ENCODE measurements at places on chromosomes 3 and 15.

GRCh38 chr3:170421111-170421641, 2.5 kb downstream of the CLDN11 start:
- no peak for DNase-seq

- peak; percentile 32 for DNase-seq
Observed at GRCh38 chr15:65054333-65055200, 9.4 kb downstream of the SLC51B start.

DNA sequence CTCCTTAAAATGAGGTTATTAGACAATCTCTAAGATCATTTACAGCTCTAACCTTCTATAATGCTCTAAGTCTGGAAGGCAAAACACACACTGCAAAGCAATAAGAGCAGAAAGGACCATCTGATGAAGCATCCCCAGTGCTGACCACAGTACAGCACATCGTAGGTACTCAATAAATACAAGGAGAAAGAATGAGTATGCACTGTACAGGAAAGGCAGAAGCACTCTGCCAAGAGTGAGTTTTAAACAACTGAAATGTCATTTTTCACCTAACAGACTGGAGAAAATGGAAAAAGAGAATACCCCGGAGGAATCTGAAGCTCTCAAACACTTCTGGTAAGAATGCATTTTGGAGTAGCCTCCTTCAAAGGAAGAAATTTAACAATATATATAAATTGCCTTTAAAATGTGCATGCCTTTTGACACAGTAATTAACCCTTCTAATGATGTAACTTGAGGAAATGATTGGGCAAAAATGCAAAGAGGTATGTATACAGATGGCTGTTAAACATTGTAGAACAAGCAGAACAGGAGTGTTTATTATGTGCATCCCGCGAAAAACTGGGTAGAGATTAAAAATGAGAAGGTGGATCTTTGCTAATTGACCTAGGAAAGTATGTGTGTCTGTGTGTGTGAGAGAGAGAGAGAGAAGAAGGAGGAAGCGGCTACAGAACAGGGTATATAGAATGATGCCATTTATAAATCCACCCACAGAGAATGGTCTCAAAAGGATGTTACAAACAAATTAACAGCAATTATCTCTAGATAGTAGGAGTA, 8.0 kb upstream of the OXTR start:
- no peak for DNase-seq

- no peak for DNase-seq
Observed at GRCh38 chr3:106265704-106266103, 396.9 kb upstream of the CBLB start.

- DNase-seq = no peak
Observed at GRCh38 chr3:107416886-107417285, 39.6 kb downstream of the CCDC54 start.

DNA sequence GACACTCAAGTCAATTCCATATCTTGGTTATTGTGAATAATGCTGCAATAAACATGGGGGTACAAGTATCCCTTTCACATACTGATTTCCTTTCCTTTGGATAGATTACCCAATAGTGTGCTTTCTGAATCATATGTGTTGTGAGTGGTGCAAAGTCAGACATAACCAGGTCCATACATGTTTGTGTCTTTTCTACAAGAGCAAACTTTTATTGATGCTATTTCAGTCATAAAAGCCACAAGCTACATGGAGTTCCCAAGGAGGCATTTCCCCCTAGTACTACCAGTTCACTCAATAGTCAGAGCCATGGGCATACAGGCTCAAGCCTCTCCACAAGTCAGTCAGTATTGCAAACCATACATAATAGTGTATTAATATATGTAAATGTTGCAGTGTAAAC, 10.1 kb downstream of the CEP63 start:
- DNase-seq = no peak

DNA sequence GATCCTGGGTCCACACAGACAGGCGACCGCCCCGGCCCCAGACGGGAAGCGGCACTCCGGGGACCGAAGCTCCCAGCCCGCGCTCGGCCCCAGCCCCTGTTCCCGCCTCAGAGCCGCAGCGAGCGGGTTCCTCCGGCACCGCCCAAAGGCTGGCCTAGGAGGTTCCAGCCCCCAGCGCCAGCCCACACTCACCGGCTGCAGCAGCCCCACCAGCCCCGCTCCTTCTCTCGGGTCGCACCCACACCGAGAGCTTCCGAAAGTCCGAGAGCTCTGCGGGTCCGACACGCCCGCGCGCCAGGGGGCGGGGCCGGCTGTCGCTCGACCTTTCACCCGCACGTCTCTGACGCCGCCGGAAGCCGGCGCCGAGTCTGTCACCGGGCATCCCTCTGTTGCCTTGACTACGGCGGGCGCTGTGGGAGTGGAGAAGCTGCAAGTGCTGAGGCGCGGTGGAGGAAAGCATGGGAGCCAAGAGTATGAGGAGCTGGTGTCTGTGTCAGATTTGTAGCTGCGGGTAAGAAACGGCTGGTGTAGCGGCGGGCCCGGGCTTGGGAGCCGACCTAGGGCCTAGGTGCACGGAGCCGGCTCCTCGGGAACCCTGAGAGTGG, at the start of the genes EFL1 and SAXO2:
EFL1 (minus strand) TSS at position 313 of the 605 bp plus-strand sequence. CDS start 956 bp downstream, outside the sequence.
SAXO2 (plus strand) TSS at position 397 of the 605 bp plus-strand sequence; CDS start at position 459, 62 bp downstream.
- DNase-seq = peak; percentile 89

GRCh38 chr3:190424108-190424477, 25.6 kb downstream of the TMEM207 start:
- no peak for DNase-seq

DNA sequence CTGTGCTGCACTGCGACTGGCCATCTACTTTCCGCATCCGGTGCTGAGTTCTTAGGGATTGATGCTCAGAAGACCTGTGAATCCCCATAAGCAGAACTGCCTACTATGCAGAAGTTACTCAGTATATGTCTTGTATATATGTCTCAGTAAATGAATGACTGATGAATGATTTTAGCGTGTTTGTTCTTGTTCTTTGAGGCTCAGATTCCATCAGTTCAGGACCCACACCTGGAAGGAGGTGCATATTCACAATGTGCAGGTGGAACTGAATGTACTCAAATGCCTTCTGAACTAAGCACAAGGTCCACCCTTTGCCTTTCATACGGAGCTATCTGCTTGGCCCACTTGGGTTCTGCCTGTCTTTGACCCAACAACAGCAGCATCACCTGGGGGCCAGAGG, 19.8 kb downstream of the TNFAIP8L3 start:
- DNase-seq = no peak

DNA sequence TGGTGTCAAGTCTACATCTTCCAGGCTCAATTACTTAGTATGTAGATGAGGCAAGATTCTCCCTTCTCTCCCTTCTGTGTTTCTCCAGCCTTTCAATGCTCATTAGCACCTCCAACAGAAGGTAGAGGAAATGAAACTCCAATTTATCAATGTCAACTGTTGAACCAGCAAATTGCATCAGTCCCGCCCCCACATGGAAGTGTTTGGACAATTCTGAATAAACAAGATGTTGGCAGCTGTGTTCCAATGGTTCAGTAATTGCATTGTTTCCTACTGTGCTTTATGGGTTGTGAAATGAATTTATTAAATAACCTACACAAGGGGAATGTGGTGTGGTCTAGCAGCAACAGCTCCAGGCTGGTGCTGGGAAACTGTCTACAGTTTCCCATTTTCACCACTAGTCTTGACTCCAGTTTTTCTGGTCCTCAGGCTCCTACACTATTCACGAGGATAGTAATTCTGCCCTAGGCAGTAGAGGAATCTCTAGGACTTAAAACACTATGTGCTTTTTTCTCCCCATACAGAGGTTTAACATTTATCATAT, 91.9 kb downstream of the MB21D2 start:
- no peak for DNase-seq

GRCh38 chr3:81713031-81713430, 48.4 kb downstream of the GBE1 start:
- DNase-seq = no peak

DNA sequence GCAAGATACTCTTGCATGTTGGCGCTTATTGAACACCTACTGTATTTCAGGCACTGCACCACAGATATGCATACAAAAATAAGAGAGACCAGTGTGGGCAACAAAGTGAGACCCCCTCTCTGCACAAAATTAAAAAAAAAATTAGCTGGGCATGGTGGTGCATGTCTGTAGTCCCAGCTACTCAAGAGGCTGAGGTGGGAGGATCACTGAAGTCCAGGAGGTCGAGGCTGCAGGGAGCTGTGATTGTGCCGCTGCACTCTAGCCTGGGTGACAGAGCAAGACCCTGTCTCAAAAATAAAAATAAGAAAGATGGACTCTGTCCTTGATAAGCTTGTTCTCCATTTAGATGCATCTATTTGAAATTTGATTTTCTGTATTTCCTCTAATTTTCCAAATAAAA, 20.8 kb downstream of the FEM1B start:
- no peak for DNase-seq

- DNase-seq = no peak
Observed at GRCh38 chr3:192054881-192055280, 593.9 kb downstream of the PYDC2 start.

GRCh38 chr3:177820683-177821316, 623.5 kb upstream of the TBL1XR1 start:
- no peak for DNase-seq

GRCh38 chr3:76527773-76528172, 512.1 kb upstream of the ROBO2 start:
- no peak for DNase-seq

DNA sequence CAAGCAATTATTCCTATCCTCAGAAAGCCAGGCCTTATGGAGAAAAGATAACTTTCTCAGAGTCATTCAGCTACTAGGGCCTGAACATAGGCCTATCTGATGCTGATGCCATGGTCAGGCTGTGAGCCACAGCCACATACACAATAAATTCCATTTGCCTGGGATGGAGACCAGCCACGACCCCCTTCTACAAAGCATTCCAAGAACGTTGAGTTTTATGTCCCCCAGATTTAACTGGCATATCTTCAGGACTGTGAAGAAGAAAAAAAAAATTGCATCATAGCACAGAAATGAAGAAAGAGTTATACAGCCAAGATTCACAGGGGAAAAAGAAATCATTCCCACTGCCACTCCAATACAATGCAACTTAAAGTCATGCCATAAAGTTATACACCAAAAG, 100.0 kb downstream of the THBS1 start:
- DNase-seq = no peak

GRCh38 chr3:48518638-48519276, 14.8 kb upstream of the SHISA5 start:
- DNase-seq = no peak

GRCh38 chr15:83299462-83299861, 15.0 kb upstream of the BNC1 start:
- no peak for DNase-seq

- no peak for DNase-seq
Observed at GRCh38 chr3:41356775-41357174, 157.5 kb downstream of the CTNNB1 start.

DNA sequence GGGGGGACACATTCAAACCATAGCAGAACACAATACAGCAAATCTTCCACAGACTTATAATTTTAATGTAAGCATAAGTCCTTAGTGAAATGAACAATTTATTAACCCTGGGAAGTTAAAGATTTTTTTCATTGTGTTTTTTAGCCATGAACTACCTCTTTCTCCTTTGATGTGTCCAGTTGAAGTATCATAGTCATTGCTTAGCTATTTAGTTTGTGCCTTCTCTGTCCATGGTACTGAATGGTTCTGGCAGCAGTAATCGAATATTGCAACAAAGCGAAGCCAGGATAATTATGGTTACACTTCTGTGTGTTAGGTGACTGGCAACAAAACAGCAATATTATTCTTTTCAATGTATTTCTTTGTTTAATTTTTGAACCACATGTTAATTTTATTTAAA, 403.0 kb upstream of the ONECUT1 start:
- no peak for DNase-seq
